ENCODE measurements at places on chromosomes 3 and 15.

DNA sequence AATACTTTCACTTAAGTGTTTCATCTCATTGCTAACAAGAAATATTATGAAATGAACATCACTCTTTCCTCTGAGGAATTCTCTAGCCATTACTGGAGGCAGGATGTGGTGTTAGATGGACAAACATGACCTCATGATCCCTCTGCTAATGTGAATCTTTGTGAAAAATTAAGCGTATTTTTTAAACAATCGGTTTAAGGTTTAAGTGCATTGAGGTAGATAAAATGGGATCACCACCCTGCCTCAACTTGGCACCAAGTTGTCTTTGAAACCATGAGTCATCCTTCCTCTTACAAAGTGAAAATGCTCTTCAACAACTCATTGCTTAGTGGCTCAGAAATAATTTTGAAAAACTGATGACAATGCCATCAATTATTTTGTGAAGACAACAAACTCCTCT is 76.0 kb upstream of the DCBLD2 start:
- no peak for DNase-seq

- DNase-seq, result no peak
Observed at GRCh38 chr3:110620118-110620517, 451.5 kb upstream of the NECTIN3 start.

DNA sequence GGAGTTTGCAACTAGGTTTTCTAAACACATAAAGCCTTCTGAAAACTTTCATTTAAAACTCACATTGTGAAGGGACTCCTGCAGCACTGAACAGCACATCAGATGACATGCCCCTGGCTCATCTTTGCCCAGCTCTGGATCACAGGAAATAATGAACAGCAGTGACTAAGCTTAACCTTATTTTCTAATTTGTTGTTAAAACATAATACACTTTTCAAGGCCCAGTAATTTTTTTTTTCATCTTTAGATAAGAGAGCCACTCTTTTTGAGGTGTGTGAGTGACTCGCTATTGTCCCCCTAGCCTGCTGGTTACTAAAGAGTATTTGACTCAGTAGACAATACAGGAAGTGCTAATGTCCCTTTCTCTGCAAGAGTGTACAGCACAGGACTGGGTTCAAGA is 204.0 kb downstream of the OSBPL10 start:
- no peak for DNase-seq

DNA sequence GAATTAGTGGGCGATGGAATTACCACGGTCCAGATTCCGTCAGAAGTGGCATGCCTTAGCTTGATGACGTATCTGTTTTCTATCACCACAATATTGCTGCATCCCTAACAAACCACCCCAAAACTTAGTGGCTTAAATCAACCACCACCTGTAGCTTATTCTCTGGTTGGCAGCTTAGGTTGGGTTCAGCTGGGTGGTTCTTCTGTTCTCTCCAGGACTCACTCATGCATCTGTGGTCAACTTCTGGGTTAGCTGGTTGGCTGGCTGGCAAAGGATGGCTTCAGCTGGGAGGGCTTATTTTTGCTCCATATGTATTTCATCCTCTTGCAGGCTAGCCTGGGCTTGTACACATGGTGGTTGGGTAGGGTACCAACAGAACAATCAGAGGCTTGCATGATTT is 288.8 kb upstream of the LRRFIP2 start:
- DNase-seq, result no peak

GRCh38 chr15:49898575-49899283 is 220.3 kb downstream of the ATP8B4 start:
- no peak for DNase-seq

GRCh38 chr3:154430014-154430413 is at the start of gene GPR149:
Gene GPR149, minus strand, starts transcription at chr3:154430190. Its CDS starts 575 bp downstream, at chr3:154429615.
- DNase-seq, result no peak

GRCh38 chr3:194707147-194707540 is 21.5 kb downstream of the FAM43A start:
- DNase-seq, result no peak

DNA sequence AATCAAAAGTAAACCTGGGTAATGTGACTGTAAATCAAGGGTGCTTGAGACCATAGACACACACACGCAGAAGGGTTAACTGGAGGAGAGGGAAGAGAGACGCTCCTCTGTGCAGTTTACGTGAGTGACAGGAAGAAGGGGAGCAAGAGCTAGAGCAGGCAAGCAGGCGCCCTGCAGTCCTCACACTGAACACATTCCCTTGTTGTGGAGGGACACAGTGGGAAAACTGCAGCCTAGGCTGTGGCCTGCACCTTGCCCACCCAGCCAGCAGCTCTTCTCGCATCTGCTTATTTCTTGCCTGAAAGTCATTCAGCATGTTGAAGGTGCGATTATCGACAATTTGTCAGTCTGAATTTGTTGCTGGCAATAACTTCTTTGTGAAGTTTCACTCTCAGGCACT is 24.2 kb downstream of the SOX2 start:
- DNase-seq, result no peak

- no peak for DNase-seq
Observed at GRCh38 chr3:195025884-195026200, 245.1 kb downstream of the XXYLT1 start.

DNA sequence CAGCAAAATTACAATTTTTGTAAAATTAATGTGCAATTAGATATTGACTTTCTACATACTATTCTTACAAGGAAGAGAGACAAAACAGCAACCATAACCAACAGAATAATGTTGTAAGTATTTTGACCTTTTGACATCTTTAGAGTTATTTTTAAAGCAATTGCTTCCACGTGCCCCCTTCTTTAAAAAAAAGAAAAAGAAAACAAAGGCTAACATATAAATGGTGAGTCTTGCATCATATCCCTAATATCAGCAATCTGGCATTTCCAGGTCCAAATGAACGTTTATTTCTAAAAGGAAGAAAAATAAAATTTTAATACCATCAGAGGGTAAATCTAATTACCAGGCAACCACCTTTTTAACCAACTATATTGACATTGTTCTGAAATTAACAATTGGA is 19.3 kb upstream of the STRIT1 start:
- DNase-seq, result no peak

GRCh38 chr3:155846119-155846518 is 8.1 kb downstream of the SLC33A1 start:
- no peak for DNase-seq

DNA sequence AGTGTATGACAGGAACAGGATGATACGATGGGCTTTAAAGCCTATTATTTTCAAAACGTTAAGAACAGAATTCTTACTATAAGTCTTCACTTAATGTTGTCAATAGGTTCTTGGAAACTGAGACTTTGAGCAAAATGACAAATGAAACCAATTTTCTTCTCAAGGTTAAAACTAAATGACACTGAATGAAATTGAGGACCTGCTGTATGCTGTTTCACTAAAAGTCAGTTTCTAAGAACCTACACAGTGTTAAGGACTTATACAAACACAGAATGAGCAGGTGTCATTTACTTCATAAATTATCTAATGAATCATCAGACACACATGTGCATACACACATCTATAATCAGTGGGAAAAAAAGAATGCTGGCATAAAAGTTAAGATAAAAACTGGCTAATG is 106.9 kb downstream of the RFTN1 start:
- no peak for DNase-seq

GRCh38 chr3:170524073-170524472 is 61.8 kb downstream of the SLC7A14 start:
- no peak for DNase-seq

DNA sequence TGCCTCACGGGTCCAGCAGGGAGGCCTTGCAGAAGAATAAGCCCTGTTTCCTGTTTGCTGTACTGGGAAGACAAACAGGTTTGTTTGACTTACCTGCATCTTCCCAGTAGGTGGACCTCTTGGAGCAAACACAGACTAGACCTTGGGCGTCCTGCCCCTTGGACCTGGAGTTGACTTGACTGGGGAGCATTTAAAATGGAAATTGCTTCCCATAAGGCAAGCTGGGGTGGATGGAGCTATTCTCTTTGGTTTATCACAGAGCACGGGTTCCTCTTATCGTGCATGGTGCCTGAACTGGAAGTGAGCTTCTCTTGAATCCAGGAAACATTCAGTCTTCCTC is 151.4 kb downstream of the RPLP1 start:
- DNase-seq, result no peak

DNA sequence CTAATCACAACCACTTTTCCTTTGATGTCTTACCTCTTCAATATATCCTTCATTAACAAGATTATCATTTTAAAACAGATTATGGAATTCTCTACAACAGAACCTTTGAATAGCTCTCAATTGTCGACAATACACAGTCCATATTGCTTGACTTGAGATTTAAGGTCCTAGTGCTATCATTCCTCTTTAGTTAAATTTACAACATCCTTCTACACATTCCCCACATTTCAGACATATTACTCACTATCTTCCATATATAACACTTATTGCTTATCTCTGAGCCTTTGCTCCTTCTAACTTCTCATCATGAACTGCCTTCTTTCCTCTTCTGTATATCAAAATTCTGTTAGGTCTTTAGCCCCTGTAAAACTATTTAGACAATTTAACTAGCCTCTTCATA is 247.0 kb downstream of the STXBP5L start:
- no peak for DNase-seq

GRCh38 chr15:75309711-75310110 is 26.2 kb upstream of the COMMD4 start:
- no peak for DNase-seq

- no peak for DNase-seq
Observed at GRCh38 chr3:188901126-188901525, 270.6 kb upstream of the TPRG1 start.

GRCh38 chr3:55487381-55488241 is 505 bp upstream of the WNT5A start:
- no peak for DNase-seq

- DNase-seq, result no peak
Observed at GRCh38 chr3:14256561-14257342, 78.1 kb downstream of the LSM3 start.

DNA sequence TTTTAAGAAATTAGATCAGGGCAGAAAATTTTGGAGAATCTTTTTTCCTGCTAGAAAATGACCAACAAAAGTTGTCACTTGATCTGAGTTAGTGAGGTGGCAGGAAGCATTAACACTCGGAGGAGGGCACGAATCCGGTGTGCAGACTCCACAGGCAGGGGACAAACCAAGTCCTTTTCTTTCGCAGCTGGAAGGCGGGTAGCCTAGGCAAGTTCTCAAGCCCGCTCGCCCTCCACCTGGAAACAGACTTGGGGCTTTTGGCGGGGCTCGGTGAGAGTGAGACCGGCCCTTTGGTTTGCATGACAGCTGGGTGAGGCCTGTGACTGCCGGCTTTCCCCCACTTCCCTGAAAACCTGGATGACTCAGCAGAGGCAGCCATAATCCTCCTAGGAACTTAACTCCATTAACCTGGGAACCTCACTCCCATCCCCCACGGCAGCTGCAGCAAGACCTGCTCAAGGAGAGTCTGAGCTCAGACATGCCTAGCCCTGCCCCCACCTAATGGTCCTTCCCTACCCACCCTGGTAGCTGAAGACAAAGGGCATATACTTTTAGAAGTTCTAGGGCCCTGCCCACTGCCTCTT is 134.8 kb downstream of the MFSD1 start:
- DNase-seq, result no peak

DNA sequence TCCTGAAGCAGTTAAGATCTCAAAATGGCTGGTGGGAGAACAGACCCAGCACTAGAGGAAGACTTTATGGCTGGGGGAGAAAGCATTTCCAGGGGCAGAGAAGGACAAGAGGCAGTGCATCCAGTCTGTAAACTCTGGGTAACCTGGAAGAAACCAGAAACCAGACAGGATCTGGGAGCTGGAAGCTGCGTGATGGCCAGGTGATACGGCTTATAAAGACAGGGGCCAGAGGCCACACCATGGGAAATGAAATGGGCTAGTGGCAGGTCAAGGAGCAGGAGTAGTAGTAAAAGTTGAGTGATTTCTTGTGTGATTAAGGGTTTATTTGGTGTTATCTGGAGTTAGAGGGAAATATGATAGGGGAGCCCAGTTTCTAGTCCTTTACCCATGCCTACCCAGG is 144.7 kb upstream of the ARRDC4 start:
- DNase-seq, result no peak

DNA sequence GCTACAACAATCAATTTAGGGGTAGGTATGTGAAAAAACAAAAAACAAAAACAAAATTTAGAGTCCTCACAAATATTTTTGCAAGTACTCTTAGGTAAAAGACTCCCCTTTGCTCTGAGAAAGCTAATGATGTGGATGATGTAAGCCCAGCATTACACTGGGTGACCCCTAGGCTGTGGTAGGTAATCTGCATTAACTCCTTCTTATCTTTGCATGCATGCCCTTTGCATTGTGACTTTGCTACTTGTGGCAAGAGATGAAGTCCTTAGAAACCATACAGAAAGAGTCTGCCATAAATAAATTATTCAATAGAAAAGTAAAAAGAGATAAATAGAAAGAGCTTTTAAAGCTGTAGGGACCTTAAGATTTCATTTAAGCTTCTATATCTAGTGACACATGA is 159.7 kb upstream of the MBNL1 start:
- peak; percentile 4 for DNase-seq

GRCh38 chr15:51751697-51752683 is 593 bp downstream of the TMOD2 start:
- DNase-seq, result no peak

DNA sequence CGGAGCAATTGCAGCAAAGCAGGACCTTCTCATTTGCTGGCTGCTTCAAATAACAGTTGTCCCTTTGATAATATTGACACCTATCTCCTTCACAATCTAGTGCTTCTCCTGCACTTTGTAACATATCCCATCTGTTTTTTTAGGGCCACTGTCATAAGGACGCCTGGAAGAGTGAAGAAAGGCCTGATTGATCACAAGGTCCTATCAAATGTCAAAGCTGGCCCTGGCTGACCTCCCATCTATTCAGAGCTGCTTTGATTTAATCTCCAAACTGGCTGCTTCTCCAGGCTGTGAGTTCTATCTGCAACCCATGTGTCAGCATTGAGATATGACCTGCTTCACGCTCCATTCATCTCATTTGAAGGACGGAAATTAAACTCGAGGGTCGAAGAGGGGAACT is 601.2 kb upstream of the KCNMB2 start:
- no peak for DNase-seq

DNA sequence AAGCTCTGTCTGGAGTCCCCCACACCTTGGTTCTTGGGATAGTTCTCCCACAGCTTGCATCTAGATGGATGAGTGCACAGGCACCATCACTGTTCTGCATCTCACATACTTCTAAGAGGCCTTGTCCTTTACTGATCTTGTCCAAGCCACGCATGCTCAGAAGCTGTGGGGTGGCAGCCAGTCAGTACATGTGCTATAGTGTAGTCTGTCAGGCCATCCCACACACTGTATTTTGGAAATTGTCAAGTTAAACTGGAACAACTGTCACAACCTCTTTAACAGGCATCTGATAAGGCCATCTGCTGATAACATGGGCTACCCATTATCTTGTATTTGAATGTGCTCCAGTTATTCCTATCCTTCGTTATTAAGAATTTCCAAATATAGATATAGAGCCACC is 296.5 kb upstream of the AZI2 start:
- DNase-seq, result no peak

GRCh38 chr3:16720367-16720940 is 115.2 kb upstream of the DAZL start:
- DNase-seq, result no peak

DNA sequence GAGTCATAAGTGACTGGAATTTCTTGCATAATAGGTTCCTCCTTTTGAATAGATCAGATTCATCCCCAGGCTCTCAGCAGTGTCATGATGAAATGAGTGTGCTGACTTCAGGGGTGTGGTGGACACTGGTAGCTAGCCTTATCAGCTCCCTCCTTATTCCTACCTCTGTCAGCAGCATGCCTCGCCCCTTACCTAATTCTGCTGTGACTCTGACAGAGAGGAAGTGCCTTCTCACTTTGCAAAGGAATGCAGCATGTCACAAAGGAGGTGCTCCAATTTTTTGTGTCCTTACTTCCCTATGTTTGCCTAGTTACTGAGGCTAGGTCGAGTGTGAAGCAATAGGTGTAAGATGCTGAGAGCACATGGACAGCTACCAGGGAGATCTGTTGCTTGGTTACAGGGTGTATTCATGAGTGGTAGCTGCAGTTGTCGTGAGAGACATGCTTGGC is 90.6 kb downstream of the TNFAIP8L3 start:
- DNase-seq, result no peak
